ENCODE measurements at places on chromosomes 1 and 21.

DNA sequence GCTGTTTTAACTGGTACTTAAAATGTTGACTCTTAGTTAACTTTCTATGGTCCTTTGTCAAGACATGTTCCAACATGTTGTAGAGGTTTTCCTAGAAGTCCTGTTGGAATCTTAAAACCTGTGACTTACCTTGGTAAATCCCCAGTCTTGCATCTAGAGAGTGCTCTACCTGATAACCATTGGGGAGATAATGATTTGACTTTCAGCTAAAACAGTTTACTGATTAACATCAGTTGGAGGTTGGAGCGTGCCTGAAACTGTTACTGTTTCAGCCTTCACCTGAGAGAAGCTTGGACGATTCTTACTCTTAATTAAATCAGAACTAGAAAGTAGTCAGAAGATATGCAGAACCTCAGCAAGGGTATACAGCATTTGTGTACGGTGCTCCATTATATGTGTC, 8.8 kb downstream of the MDM4 start:
- peak; percentile 77 for DNase-seq

DNA sequence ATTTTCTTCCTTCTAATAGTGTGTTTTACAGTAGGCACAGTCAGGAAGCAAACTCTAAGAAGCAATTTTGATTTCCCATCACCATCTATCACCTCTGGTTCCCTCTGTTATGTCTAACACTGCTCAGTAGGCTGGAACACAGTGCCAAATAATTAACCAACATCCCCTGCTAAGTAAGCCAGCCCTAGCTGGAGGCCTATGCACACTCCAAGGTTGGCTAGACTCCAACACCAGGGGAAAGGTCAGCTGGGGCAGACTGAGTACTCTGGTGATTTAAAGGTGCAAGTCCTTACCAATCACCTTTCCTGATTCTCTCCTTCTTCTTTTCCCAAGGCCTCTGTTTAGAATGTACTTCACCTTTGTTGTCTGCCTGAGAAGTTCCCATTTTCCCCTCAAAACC, 46.5 kb upstream of the BEND5 start:
- no peak for DNase-seq

GRCh38 chr1:89635825-89636815, 3.2 kb downstream of the LRRC8C start:
- DNase-seq: peak; percentile 81

GRCh38 chr21:45949928-45950739, 31.4 kb upstream of the COL6A1 start:
- DNase-seq: no peak

DNA sequence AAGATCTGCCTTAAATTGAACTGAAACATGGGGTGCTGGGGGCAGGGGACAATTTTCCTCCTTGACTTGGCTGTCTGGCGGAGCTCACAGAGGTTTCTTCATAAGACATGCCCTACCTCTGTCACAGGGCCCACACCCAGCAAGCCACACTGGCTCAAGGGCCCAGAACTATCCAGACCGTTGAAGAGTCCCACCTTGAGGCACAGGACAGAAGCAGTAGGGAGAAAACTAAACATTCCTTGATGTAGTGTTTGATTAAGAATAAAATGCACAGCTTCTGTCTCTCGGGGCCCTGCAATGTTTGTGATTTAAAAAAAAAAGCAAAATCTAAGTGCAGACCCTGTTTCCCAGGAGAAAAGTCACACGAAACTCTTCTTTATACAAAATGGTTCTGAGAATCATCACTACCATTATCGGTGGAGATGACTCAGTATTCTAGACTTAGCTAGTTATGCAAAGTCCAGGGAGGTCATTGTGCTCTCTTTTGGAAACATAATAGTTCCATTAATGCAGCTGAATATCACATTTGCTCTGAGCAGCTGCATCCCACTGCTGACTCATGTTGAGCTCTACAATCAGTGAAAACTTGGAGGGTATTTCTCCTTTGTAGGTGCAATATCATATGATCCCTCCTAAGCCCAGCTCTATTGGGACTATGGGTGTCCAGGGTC, 53.6 kb upstream of the DIRAS3 start:
- no peak for DNase-seq

DNA sequence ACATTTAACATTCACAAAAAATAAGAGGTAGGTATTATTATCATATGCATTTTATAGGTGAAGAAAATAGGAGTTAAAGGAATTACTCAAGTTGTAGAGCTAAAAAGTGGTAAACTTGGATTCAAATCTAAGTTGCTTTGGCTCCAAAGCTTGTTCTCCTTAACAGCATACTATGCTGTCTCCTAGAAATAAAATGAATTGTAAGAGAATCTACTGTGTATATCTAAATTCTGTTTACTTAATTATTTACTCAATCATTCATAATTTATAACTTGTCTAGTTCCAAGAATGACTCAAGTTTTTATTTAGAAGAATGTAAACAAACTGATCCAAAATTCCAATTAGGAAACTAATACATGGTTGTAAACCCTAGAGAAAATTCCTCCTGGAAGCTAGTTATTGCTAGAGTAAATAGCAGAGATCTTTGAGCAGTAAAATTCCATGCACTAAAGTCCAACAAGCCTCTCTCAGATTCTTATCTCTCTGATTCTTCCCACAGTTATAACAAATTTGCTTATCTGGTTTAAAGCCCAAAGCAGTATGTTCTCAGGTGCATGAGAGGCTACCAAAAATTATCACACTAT, 132.5 kb upstream of the DPT start:
- no peak for DNase-seq

GRCh38 chr1:36528361-36529349, 45.9 kb upstream of the CSF3R start:
- no peak for DNase-seq
